Tibial artery (tissue), 4 donors: ENCODE measurements at places on chromosomes 16 and 17.

GRCh38 chr17:63701868-63702720, 2.2 kb upstream of the LIMD2 start:
- no peak for DNase-seq

DNA sequence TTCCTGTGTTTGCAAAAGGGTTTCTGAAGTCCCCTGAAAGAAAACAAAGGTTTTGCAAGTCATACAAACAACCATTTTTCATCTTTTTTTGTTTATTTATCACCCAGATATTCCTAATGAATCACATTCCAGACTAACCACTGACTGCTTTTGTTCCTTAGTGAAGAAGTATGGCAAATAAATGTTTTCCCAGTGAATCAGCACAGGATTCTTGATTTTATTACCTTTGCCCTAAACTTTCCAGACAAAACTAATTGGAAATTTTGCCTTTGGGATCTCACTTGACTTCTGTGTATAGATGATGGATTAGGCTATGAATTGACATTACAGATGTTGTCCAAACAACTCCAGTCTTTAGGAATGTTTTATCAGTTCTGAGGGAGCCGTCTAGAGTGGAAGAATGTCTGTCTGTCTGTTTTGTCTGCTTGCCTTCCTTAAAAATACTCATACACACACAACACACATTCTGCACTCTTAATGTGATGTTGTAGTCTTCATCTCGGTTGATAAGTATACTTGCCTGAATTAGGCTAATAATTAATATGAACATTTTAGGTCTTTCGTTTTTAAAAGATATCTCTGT, 48.9 kb downstream of the VMP1 start:
- DNase-seq: no peak

GRCh38 chr16:53341792-53342191, 92.5 kb upstream of the RBL2 start:
- no peak for DNase-seq

- DNase-seq: no peak
These were observed 2.8 kb downstream of the GRB7 start for GRCh38 chr17:39740357-39741111.

DNA sequence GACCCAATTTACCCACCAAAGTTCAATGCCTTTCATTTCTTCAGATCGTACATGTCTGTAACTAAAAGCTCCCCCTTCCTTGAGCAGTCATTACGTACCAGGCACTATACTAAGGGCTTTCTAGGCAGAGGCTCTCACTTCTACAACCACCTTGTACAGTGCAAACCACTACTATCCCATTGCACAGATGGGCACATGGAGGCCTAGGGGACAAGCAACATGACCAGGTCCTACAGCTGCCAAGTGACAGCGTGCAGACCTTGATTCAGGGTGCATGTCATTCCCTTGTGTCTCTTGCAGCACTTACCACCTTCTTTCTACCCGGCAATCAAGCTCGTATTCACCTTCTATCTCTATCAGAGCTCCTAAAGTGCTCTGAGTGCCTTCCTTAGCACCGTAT, 382.7 kb downstream of the SOX9 start:
- no peak for DNase-seq

DNA sequence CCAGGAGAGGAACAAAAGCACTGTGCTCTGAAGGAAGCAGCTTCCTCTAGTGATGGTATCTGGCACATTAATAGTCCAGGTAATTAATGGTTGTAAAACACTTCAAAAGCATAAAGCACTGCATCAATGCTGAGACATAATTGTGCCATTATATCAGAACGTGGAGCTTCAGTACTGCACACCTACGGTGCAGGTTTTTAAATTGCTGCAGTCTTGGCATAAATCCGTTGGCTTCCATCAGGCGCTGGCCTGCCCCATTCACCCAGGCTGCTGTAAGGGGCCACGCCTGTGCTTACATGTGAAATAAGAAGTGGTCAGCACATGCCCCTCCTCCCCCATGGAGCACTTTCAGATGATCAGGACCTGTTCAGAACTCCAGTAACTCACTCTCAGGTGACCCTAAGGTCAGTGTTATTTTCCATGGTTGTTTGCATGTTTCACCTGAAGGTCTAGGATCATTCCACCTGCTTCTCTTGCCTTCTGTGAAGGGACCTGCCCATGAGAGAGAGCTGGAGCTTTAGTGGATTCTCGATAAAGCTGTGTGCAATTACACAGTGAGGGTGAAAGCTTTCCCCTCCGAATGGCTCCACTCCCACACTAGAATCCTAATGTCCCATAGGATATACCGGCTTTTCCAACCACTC, 345.3 kb downstream of the CA10 start:
- no peak for DNase-seq

DNA sequence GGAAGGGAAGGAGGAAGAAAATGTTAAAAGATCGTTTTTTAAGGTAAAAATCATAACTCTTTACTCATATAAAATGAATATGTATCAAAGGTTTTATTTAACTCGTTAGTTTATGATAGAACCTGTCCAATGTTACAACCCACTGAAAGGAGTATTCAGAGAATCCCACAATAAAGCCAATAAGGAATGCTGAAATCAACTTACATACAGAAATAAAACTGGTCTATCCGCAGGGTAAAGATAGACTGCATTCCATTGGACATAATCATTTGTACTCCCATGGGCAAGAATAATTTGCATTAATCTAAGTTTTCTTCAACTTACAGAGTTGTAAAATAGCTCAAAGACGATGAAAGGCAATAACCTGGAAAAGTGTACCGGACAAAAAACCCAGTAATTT, 17.9 kb upstream of the BEAN1 start:
- no peak for DNase-seq

- DNase-seq: no peak
These were observed 289.0 kb upstream of the AXIN2 start for GRCh38 chr17:65850486-65850885.

GRCh38 chr17:10357768-10358167, 15.0 kb downstream of the MYH13 start:
- DNase-seq: no peak

DNA sequence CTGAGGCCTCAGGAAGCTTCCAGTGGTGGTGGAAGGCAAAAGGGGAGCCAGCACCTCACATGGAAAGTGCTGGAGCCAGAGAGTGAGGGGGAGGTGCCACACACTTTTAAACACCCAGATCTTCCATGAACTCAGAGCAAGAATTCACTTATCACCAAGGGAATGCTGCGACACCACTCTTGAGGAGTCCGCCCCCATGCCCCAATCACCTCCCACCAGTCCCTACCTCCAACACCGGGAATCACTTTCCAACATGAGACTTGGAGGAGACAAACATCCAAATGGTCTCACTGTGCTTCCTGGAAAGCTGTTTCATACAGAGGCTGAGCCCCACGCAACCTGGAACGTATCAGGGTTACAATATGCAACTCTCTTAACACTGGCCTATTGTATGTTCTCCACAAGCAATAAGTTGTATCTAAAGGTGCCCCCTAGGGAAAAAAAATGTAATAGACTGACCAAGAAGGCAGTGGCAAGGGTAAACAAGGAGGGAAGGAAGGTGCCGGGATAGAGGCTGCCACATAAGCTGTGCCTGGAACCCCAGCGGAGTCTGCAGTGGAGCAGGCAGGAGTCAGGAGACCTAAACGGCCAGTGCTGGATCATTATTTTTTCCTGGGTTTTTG, 106.7 kb upstream of the FOXF1 start:
- DNase-seq: no peak

DNA sequence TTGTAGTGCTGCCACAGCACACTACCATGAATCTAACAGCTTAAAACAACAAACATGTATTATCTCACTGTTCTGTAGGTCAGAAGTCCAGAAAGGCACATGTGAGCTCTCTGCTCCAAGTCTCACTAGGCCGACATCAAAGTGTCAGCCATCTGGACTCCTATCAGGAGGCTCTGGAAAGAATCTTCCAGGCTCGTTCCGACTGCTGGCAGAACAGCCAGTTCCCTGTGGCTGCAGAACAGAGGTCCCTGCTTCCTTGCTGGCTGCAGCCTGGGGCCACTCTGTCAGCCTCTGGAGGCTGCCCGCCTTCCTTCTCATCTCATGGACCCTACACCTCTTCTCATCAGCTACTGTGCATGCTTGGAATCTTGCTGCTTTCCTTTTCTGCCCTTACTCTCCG, 168.9 kb downstream of the CBLN1 start:
- no peak for DNase-seq

- peak; percentile 61 for DNase-seq
These were observed 5.5 kb downstream of the CCL17 start for GRCh38 chr16:57409870-57410587.

GRCh38 chr17:78040440-78041385, 82.2 kb downstream of the TNRC6C start:
- DNase-seq: peak; percentile 57
